ENCODE measurements at places on chromosomes 5 and 9.

DNA sequence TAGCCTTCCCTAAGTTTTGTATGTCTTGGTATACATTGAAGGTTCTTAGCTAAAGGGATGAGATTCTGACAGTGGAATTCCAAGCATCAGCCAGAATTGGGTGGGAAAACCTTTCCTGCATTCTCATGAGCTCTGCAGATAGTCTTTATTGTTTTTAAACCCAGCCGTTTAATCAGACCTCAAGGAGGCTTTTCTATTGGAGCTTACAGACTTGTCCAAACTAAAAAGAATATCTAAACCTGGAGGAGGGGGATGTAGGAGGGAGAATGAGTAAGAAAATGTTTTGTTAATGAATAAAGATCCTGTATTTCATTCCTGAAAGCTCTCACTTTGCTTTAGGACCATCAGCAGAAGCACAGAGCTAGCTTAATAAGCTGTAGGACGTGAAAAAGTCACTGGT is 41.7 kb downstream of the EBF1 start:
- no peak for DNase-seq

DNA sequence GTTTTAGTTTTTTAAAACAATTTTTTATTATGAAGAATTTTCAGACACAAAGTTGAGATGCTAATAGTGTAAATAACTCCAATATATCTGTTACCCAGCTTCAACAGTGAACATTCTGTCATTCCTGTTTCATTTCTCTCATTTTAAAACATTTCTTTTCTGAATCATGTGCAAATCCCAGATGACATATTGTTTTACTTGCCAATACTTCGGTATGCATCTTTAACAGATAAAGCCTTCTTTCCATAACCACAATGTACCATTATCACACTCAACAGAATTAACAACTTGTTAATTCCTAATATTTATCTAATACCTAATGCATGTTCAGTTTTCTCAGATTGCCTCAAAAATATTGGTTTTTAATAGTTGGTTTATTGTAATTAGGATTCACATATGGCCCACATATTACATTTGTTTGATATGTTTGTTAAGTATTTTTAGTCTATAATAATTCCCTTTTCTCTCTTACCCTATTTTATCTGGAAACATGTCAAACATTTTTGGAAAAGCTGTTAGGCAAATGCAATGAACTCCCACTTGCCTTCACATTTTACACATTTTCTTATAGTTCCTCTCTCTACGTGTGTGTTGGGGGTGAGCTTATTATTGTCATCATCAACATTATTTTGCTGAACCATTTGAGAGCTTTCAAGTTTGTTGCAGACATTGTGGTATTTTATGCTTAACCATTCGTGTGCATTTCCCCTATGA is 58.7 kb upstream of the ANKRD55 start:
- no peak for DNase-seq

- peak; percentile 74 for DNase-seq
These were observed 478 bp downstream of the RAB14 start for GRCh38 chr9:121201045-121201737.

GRCh38 chr5:170333161-170333910 is 35.8 kb upstream of the LCP2 start:
- peak; percentile 81 for DNase-seq

DNA sequence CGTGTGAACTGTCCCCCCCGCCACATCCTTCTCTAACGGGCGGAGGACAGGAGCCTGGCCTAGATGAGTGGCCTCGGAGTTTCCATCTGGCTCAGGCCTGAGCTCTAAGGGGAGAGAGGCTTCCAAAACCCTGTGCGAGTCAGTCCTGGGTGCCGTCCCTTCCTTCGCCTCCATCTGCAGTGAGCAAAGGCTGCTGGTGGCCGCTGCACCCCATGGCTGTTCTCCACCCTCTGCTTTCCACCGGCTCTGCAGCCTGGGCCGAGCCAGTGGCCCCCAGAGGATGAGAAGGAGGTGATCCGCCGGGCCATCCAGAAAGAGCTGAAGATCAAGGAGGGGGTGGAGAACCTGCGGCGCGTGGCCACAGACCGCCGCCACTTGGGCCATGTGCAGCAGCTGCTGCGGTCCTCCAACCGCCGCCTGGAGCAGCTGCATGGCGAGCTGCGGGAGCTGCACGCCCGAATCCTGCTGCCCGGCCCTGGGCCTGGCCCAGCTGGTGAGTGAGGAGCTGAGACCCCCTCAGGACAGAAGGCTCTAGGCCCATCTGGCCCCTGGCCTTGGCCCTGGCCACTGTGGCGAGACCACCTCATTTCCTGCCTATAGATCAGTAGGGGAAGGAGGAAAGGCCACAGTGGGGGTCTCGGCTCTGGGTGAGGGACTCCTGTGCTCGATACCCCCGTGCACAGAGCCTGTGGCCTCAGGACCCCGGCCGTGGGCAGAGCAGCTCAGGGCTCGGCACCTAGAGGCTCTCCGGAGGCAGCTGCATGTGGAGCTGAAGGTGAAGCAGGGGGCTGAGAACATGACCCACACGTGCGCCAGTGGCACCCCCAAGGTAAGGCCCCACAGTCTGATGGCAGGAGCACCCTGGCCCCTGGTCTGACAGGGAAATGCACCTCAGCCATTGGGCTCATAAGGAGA is 3.0 kb downstream of the PKN3 start:
- no peak for DNase-seq

DNA sequence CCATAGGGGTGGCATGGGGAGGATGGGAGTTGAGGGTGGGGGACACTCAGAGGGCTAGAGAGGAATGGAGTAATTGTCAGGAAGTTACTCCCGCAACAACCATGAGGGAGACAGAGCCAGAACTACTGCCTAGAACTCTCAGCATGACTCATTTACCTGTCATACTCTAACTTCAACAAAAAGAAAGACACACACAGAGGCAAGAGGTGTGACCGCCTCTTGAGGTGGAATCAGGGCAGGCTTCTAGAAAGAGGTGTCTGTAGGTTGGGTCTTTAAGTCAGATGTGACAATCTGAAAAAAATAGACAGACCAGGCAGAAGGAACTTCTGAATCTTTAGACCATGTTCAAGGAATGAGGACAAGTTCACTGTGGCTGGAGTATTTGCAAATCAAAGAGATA is 73.4 kb downstream of the GABBR2 start:
- DNase-seq, result no peak

- no peak for DNase-seq
These were observed 64.6 kb downstream of the IL31RA start for GRCh38 chr5:55915783-55916182.

DNA sequence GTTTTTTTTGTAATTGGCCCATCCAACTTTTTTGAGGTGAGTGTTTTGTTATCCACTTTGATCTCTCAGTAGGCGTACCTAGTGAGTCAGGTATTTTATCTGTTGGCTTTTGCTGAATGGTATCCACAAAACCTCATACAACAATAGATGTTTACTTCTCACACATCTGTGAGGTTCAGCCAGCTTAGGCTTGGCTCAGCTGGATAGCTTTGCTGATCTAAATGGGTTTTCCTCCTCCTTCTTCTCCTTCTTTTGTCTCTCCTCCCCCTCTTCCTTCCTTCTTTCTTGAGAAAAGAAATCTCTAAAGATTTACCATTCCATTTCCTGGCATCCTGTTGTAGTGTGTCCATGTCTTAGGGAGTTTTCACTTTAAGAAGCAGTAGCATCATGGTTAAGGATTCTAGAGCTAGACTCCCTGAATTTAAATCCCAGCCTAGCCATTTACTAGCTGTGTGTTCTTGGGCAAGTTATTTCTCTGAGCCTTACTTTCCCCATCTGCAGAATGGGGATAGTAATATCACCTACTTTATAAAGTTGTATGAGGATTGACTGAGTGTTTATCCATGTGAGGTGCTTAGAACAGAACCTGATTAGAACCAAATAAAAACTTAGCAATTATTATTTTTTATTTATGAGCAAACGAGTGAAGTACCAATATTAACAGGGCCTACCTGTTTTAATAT is 126.3 kb downstream of the ARHGAP26 start:
- DNase-seq, result no peak

DNA sequence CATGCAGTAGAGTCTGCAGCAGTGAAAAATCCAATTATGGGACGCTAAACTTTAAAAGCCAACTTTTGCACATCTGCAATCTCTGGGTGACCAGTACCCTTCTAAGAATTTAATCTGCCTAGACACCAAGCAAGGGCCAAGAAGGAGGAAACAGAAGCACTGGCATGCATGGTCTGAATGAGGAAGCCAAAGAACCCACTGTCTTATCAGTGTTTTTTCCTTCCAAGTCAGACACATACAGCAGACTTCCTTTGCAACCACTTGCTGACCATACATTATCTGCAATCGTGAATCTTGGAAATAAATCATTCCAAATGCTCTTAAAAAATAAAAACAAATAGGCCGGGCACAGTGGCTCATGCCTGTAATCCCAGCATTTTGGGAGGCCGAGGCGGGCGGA is 65.9 kb downstream of the DEPDC1B start:
- DNase-seq, result no peak

- peak; percentile 53 for DNase-seq
These were observed 518 bp downstream of the UBE2B start for GRCh38 chr5:134371834-134372340.

DNA sequence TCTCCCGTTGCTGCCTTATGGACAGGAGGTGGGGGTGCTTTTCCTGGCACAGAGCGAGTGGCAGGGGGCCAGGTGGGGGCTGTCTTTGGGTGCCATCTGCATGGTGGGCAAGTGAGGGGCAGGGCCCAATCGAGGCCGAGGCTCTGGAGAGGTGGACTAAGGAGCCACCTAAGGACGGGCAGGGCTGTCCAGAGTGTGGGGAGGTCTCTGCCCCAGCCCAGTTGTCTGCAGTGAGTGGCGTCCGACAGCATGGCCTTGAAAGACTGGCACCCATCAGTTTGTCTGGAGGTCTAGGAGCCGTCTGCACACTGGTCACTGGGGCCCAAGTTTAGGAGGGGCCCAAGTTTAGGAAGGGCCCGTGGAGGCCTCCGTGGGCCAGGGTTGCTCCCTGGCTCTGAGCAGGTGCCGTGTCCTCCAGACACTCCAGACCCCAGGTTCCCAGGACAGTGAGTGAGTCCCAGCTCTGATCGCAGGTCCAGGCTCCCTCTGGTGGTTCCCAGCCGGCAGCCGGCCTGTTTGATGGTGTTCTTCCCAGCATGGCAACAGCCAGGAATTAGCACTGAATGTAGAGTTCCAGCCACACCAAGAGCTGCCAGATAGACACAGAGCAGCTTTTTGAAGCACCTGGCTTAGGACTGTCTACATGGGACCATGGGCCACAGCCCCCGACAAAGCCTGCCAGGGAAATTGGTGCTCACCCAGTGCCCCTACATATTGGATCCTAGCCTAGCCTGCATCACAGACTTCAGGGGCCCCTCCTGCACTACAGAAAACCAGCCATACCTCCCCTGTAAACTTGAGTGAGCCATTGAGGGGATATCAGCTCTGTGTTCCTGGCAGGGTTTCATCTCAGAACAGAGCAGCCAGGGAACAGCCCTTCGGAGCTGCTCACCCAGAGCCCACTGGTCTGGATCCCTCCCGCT is 120.9 kb downstream of the WNK2 start:
- no peak for DNase-seq

DNA sequence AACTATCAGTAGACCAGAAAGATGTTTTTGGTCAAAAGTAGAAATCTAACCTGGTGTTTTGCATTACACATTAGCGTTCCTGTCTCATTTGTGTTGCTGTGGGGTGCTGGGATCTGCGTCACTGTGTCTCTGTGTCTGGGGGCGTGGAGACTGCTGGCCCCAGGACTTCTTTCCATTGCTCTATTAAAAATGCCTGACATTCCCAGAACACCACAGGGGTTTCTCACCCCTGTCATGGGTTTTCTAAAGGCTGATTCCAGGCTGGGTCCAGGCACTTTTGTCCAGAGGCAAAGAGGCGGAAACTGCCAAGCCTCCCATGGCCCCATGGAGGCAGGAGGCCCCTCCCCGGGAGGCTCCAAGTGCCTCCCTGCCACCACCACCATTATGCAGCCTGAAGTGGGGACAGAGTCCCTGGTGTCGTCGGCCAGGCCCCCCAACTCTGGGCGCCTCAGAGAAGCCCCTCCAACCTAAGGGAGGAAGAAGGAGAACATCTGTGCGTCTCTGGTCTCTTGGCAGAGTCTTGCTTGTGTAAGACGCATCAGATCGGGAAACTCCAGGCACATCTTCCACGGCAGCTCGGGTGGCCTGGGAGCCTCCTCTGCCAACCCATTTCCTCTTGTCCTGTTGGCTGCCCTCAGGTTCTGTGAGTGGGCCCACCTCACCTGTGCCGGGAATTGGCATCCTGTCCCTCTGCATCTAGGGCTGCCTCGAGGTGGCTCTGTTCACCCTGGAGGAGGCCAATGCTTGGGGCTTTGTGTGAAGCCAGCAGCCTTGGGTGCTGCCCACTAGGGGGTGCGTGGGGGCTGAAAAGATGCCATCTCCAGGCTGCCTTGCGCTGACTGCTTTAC is 13.8 kb upstream of the PLEKHG4B start:
- DNase-seq, result no peak

DNA sequence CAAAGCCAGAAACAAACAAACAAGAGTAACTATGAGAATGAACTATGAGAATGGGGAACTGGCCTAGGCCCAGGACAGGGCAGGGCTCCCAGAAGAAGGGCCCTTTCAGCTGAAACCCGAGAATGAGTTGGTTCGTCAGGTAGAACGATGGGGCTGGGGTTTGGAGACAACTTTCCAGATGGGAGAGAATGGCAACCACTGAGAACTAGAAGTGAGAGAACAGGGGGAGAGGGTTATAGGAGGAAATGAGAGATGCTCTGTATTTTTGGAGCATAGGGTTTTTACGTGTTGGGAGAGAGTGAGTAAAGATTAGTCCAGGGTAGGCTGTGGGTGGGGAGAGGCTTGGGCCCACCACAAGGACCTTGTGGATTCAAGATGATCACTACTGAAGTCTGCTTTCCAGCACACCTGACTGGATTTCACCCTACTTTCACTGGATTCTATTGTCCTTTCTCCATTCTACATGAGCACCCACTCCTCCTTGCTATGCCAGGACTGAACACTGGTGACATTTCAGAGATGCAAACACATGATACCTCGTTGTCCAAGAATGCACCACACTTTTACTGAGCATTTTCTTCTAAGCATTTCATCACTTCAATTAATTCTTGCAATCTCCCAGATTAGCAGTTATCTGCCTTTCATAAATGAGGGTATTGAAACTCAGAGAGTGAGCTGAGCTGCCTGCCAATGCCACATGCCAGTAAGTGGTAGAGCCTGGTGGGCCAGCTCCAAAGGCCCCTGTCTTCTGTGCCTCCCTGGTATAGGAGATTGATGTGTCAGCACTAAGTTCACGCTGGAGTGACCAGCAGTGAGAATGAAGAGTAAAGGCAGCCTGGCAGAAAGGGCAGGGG is 3.2 kb upstream of the TMEM268 start:
- DNase-seq, result no peak

DNA sequence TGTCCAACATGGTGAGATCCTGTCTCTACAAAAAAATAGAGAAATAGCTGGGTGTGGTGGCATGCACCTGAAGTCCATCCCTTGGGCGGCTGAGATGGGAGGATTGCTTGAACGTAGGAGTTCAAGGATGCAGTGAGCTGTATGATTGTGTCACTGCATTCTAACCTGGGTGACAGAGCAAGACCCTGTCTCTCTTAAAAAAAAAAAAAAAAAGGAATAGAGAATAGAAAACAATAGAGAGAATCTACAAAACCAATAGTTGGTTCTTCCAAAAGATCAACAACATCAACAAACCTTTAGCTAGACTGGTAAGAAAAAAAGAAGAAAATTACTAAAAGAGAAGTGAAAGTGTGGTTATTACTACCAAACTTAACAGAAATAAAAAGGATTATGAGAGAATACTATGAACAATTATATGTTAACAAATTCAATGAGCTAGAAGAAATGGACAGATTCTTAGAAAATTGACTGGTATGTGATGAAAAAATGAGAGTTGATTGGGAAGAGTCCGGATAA is 8.1 kb upstream of the SLC38A9 start:
- no peak for DNase-seq

- DNase-seq, result no peak
These were observed 308.8 kb downstream of the EFNA5 start for GRCh38 chr5:107361945-107362344.
